ENCODE measurements at places on chromosomes 5 and 9.
A peak's percentile ranks its signal among the peaks of the same experiment; 100 is the strongest.

GRCh38 chr9:124137009-124137943 is 120.5 kb upstream of the NEK6 start:
- DNase-seq = no peak

DNA sequence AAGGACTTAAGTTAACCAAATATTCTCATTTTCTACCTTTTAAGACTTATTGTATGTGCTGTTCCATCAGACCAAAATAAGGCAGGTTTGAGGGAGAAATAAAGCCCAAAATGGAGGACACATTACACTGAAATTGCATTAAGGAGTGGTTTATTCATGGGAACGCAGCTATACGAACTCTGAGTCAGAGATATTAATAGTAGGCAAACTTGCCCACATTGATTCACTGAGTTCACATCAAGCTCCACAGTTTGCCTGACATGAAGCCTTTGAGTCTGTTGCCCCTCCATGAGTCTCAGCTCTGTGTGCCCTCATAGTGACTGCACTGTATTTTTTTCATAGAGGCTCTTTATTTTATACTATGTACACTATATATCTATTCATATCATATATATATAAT is 135.0 kb upstream of the SNX2 start:
- no peak for DNase-seq

- DNase-seq = no peak
These were observed 26.6 kb downstream of the TRPM6 start for GRCh38 chr9:74861071-74861470.

DNA sequence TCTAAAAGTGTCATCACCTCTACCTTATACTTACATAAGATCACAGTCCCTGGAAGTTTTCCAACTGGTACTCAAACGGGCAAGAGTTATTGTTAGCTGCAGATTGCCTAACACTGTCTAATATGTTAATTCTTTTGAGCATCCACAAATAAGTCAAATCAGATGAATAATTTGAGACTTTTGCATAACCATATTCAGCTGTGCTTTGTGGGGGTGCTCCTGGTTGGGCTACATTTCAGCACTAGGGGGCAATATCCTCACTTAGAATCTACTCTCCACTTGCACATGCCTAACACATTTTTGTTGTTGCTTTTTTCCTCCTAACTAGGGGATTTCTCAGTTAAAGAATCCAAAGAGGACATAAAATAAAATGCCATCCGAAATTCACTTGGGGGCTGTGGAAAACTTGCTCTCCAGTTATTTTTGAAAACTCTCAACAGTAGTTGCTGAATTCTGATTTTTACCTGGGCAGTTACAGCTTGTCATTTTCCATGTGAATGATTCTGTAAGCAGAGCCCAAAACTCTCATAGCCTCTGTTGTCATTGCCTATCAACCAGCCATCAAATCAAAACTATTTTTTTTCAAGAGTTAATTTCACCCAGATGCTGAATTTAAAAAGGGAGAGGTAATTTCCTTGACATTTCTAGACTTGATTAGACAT is 71.5 kb downstream of the TRIM36 start:
- DNase-seq = no peak

- DNase-seq = peak; percentile 70
These were observed 21.5 kb downstream of the TPPP start for GRCh38 chr5:671459-672328.

- DNase-seq = no peak
These were observed 293.0 kb downstream of the ATPSCKMT start for GRCh38 chr5:9956725-9957124.

GRCh38 chr5:63097286-63097685 is 518.7 kb downstream of the LRRC70 start:
- DNase-seq = no peak

- no peak for DNase-seq
These were observed 216.0 kb downstream of the ADAMTSL1 start for GRCh38 chr9:18689921-18690320.

DNA sequence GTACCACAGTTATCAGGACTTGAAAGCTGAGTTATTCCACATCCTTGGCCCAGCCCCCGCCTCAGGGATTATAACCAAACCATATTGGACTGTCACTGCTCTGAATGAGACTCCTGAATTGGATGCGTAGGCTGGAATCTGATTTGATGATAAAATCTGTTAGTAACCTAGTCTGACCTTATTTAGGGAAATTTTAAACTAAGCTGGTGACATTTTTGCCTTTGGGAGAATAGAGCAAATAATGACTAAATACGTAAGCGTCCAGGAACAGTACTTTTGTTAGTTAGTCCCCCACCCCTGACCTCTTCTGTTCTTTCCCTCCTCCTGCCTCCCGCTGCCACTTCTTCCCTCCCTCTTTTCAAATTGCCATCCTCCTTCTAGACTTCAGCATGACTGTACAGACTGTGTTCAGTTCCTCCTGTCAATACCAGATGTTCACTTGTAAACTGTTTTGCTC is 92.6 kb downstream of the TLE4 start:
- DNase-seq = no peak

GRCh38 chr5:150123542-150123941 is 32.1 kb downstream of the PDGFRB start:
- no peak for DNase-seq

DNA sequence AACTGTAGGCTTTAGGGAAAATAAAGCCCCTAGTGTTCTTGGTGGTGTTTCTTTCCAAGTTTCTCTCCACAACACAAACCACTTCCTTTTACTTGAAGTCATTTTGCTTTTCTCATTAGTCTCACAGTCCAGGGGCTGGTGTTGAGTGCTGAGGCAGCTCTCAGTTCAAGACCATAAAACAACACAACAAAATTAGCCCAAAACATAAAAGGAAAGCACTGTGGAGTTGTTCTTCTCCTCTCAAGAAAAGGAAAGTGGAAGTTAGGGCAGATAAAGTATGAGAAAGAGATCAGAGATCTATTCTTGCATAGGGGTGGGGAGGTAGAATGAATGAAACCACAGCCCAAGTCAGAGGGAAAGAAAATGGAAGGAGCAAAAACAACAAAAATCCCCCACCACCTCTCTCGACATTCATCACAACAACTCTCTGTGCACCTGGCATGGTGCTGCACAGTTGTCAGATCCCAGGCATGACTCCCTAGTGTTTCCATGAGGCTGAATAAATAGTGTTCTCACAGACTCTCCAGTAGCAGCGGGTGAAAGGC is 569.9 kb downstream of the RAB3C start:
- no peak for DNase-seq

DNA sequence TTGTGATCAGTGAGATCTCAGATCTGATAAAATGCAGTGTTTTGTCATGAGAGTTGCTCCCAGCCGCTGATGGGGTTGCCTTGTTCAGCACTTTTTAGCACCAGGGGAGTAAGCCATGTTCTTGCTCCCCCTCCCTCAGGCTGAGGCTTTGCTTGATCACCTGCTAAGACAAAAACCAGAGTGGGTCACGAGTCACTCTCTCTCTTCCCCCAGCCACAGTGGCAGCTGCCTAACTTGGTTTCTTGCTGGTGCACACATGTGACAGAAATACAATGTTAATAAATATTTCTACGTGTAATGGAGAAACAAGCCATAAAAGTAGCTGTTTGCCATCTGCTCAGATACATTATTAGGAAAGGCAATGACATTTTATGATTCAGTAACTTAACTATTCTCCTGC is 212.4 kb upstream of the DMRT1 start:
- DNase-seq = no peak

DNA sequence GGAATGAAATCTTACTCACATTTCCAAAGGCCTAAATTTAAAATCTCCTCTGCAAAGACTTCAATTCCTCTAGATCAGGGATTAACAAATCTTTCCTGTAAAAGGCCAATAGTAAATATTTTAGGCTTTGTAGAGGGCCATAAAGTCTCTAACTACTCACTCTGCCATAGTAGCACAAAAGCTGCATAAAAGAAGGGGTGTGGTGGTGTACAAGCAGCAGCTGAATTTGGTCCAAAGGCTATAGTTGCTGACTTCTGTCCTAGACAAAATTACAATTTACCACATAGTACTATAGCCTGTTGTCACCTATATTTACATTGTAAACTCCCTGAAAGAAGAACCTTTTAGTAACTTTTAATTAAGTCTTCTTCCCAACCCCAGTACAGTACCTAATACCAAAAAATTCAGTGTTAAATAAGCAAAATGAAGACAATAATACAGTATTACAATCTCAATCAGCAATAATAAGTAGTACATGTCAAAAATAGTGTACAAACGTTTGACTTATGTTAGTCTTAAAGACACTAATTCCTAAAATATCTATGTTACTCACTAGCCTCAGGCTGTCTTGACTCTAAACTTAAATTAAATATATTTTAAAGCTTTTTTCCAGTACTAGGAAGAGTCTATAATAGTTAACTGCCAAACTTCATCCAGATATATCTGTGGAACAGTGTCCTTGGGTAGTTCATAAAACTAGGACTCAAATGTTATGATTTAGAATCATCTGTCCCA is 6.9 kb downstream of the CETN3 start:
- no peak for DNase-seq

DNA sequence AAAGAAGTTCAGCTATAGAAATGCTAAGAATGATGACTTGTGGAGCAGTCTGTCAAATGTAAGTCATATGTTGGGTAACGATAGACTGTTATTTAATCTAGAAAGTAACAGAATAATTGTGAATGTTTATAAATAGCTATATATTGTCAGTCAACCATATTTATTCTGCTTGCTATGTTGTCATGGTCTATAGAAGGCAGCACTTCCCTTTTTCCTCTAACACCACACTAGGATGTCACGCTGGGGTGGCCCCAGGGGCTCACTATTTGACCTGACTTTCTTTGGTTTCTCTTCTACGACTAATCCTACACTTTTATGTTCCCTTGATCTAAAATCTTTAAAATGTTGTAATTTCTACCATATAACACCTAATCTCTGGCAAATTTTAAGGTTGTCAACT is 20.5 kb downstream of the ERAP2 start:
- DNase-seq = no peak

GRCh38 chr9:74721696-74722660 is 165.7 kb downstream of the TRPM6 start:
- no peak for DNase-seq

- DNase-seq = no peak
These were observed 78.1 kb upstream of the HMHB1 start for GRCh38 chr5:143733665-143734455.

DNA sequence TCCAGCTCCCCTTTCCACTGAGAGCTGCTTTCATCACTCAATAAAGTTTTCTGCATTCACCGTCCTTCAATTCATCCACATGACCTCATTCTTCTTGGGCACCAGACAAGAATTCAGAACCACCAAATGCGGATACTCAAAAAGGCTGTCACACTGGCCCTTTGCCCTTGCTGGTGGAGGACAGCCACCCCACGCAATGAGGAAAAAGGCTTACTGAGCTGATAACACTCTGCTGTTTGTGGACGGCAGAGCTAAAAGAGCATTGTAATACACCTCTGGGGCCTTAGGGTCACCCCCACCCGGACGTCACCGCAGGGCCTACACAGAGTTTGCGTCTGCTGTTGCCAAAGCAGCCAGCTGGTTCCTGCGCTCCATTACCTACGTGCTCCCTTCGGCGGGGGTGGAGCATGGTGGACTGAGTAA is 51.2 kb upstream of the ZNF608 start:
- no peak for DNase-seq

- no peak for DNase-seq
These were observed 146.1 kb upstream of the RANBP3L start for GRCh38 chr5:36447776-36448175.

GRCh38 chr5:11012295-11012694 is 251.3 kb upstream of the DAP start:
- DNase-seq = no peak

GRCh38 chr5:169423580-169424278 is 122.8 kb upstream of the SLIT3 start:
- no peak for DNase-seq

- peak; percentile 21 for DNase-seq
These were observed 35.0 kb downstream of the RANBP17 start for GRCh38 chr5:170896779-170897178.

DNA sequence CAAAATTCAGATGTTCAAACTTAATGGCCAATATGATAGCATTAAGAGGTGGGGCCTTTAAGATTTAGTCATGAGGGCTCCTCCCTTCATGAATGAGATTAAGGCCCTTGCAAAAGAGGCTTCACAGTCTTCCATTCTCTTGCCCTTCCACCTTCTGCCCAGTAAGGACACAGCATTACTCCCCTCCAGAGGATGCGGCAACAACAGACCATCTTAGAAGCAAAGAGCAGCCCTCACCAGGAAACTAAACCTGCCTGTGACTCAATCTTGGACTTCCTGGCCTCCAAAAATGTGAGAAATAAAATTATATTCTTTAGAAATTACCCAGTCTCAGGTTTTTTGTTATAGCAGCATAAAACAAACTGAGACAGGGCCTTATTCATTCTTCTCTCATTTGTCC is 8.2 kb downstream of the AP3B1 start:
- DNase-seq = no peak

- no peak for DNase-seq
These were observed 32.7 kb downstream of the FBXO10 start for GRCh38 chr9:37543468-37543867.

DNA sequence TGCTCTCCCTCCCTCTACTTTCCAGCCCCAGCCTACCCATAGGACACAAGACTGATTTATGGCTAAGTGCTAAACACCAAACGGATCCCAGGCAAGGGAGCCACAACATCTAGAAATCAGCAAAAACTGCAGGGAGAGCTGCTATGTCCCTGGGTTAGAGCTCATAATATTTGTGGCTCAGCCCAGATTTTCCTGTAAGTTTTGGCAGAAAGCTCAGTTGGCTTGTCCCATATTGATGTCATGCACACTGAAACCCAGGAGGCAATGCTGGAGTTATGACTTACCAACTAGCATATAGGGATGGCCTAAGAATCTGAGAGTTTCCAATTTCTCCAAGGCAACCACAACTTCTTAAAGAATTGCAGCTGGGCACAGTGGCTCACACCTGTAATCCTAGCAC is 44.7 kb upstream of the MYOT start:
- no peak for DNase-seq

DNA sequence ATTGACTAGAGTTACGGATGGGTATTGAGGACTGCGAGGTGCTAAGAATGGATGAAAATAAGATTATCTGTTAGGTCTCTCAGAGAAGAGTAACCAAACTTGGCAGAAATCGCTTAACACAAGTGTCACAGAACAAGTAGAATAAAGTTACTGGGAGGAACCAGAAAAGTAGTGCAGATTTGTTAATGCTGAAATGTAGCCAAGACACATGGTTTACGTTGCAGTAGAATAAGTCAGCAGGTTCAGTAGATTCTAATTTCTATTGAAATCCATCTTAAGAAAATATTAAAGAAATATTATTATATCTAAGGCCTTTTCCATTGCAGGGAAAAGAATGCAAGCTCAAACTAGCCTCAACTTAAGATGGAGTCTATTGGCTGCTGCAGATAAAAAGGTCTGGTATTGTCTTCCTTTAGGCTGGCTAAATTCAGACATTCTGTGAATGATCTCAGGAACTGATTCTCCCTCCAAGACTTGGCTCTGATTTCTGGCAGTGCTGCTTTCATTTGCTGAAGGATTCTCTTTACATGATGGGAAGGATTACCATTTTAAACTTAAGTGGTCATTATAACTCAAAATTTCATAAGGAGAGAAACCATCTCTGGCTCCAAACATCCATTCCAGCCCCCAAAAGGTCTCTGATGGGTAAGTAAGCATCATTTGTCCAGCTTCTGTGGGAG is 314.9 kb downstream of the MARCHF11 start:
- no peak for DNase-seq

- no peak for DNase-seq
These were observed 142.7 kb downstream of the TTLL11 start for GRCh38 chr9:121950441-121950840.

Data from substantia nigra (tissue), 51 donors.